ENCODE measurements at places on chromosomes 1 and 21. TPM values are rescaled to one million over a fixed set of nuclear protein-coding genes. Genes with fewer than 3 reads are reported as not detected.

NUDT4B gene
- total RNA-seq = not detected

DNA sequence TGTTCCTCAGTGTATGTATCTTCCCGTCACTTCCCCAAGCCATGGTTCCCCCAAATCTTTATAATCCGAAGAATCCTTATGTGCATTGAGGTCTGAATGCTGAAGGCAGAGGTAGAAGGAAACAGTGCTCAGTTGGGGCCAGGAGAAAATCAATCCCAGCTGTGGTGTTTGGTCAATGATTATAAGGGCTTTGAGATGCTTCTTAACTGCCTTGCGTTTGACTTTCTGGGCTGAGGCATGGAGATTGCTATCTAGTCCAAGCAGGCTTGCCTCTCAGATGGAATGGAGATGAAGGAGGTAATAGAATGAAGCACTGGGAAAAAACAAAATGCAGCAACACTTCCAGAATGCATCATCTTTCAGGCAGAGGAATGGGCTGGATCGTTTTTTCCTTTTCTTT lies 3.6 kb upstream of the MAP1LC3C start:
- H3K4me3 ChIP-seq = no peak overlapping the region
- H3K36me3 ChIP-seq = no peaks in the 10 kb centered on the region
- no peaks in the 10 kb centered on the region for H3K27me3 ChIP-seq

DNA sequence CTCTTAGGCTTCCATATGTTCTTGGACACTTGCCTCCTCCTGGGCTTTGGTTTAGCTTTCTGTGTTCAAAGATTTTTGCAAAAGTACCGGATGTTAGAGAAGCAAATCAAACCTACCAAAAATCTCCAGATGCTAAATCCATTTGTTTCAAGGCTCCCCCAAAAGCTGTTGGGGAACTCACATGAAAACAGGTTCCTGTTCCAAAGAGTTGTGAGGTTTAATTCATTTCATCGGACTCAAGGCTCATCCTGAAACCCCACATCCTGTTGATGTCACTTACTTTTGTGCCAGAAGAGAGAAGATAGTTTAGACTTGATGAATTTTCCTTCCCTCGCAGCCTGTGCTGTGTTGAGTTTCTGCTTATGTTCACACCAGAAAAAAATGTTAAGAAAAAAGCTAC lies 41.7 kb upstream of the RXRG start:
- H3K27me3 ChIP-seq = no peaks in the 10 kb centered on the region
- no peaks in the 10 kb centered on the region for H3K4me1 ChIP-seq
- no peak overlapping the region for H3K4me3 ChIP-seq
- no peak for DNase-seq

RGS1 gene
- total RNA-seq = not detected

CD160 gene
- total RNA-seq = not detected

OR2M3 gene
- total RNA-seq = not detected

GRCh38 chr1:159869173-159869572 lies 6.7 kb upstream of the VSIG8 start:
- no peak for DNase-seq
- H3K4me3 ChIP-seq = no peak overlapping the region
- no peaks in the 10 kb centered on the region for H3K27me3 ChIP-seq
- H3K4me1 ChIP-seq = no peaks in the 10 kb centered on the region
- H3K36me3 ChIP-seq = peaks cover 1% of the 10 kb centered on the region
- no peak overlapping the region for H3K27ac ChIP-seq

GRCh38 chr1:114454539-114454938 lies 56.5 kb downstream of the TRIM33 start:
- peaks cover 16% of the 10 kb centered on the region for H3K36me3 ChIP-seq
- H3K27ac ChIP-seq = no peak overlapping the region
- no peaks in the 10 kb centered on the region for H3K27me3 ChIP-seq
- no peak overlapping the region for H3K4me3 ChIP-seq
- no peak for DNase-seq
- no peaks in the 10 kb centered on the region for H3K4me1 ChIP-seq

DNA sequence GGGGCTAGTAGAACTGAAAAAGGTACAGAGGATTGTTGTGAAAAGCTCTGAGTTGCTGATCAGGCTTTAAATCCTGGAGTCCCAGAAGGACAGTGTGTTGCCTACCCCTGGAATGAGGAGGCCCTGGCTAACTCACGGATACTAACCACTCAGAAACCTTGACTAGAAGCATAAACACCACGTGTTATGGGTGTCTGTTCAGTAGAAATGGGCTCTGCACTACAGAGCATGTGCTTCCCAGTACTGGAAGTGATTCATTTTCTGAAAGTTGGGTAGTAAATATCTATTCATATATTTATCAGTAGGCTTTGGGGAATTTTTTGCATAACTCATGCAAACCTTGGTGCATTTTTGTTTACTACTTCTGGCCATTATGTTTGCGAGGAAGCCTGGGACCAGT lies 15.1 kb upstream of the CLCA1 start:
- no peak overlapping the region for H3K4me3 ChIP-seq
- DNase-seq = no peak
- H3K27me3 ChIP-seq = no peaks in the 10 kb centered on the region
- no peaks in the 10 kb centered on the region for H3K36me3 ChIP-seq
- no peak overlapping the region for H3K27ac ChIP-seq
- H3K4me1 ChIP-seq = no peaks in the 10 kb centered on the region

- no peaks in the 10 kb centered on the region for H3K4me1 ChIP-seq
- H3K4me3 ChIP-seq = no peak overlapping the region
- DNase-seq = no peak
- no peak overlapping the region for H3K27ac ChIP-seq
- H3K27me3 ChIP-seq = no peaks in the 10 kb centered on the region
These were observed 125.2 kb downstream of the MAGI3 start for GRCh38 chr1:113515498-113515897.

TLR5 gene
- not detected for total RNA-seq

All from H9 (cell line).